ENCODE measurements at places on chromosomes 6 and 20. TPM values are rescaled to one million over a fixed set of nuclear protein-coding genes. Genes with fewer than 3 reads are reported as not detected.

GRCh38 chr20:57995381-57995977 is 233.0 kb downstream of the ANKRD60 start:
- DNase-seq = no peak

The VIP gene
- total RNA-seq = 0.36 TPM

- no peak for DNase-seq
These were observed 82.1 kb upstream of the FOXQ1 start for GRCh38 chr6:1229808-1230207.

- DNase-seq = no peak
These were observed 134.9 kb downstream of the TMEM200A start for GRCh38 chr6:130500693-130501092.

DNA sequence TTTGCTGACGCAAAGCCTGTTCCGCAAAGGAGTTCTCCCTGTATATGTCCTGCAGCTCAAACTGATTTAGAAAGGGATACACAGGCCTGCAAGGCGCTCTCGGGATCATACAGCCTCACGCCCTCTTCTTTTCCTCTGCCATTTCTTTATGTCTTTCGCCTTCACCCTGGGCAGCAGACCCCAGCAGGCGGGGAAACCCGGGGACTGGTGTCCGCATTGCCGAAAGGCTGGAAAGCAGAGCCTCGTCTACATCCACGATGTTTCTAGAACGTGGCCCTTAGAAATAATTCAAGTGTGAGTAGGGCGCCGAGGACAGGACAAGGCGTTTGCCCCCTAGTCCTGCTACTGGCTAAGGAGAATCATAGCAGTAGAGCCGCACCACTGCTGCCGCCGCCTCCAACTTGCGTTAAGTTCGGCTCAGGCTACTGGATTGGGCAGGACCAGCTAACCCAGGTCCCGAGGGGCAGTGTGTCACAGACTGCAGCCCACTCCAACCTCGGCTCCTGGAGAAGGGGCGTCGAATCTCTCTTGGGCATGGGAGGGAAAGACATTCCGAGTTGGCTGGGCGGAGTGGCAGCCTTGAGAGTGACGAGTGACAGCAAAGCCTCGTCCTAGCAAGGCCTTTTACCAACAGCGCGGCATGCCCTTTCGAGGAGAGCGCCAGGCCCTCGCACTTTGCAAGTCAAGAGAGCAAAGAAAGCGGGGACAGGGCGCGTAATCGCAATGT is 2.6 kb upstream of the TBX18 start:
- DNase-seq = no peak

The PERP gene
- total RNA-seq = 56.2 TPM

- no peak for DNase-seq
These were observed 36.9 kb upstream of the HLA-C start for GRCh38 chr6:31308845-31309175.

DNA sequence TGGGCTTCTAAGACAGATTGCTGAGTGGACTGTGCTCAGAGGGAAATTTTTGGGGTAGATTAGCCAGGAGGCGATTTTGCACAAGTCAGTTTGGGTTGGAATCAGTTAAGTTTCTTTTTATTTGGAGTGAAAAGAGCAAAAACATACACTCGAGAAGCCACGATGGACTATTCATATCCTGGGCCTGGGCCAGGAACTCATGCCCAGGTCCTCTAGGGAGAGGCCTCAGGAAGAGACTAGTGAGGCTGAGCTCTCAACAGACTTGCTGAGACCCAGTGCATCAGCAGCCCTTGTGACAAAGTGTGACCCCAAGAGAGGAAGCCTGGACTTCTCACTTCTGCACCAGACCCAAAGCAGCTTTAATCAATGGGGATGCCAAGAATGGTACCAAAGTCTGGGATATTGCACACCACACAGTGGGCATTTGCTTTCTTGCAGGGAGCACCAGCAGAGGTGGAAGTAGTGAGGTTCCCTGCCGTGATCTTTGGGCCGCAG is 61.6 kb upstream of the MAFB start:
- no peak for DNase-seq

The UBE2V1 gene
- total RNA-seq = 77.2 TPM

- no peak for DNase-seq
These were observed 116.3 kb upstream of the AFDN start for GRCh38 chr6:167710363-167710920.

DNA sequence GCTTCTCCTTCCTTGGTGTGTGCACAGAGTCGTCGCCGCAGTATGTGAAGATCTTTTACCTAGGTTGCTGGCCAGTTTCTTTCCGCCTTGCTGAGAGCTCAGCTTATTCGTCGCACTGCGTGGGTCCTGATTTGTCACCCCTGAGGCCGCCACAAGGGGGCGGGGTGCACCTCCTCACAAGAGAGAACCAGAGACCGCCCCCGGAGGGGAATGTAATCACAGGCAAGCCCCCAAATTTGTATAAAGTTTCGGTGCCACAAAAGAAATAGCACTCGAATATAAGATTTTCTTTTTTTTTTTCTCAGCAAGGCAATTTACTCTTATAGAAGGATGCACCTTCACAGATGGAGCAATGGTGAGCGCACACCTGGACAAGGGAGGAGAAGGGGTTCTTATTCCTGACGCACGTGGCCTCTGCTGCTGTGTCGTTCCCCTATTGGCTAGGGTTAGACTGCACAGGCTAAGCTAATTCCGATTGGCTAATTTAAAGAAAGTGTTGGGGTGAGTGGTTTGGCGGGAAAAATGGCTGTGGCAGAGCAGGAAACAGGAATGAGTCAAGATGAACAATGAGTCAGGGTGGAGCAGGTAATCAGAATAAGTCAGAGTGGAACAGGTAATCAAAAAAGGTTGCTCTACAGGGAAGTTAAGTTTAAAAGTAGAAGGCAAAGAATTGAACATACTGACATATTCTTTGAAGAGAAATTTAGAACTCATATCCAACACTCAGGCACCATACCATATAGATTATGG is 19.5 kb downstream of the NCOA3 start:
- no peak for DNase-seq

The SLC32A1 gene
- total RNA-seq = not detected

The TTPAL gene
- 13.8 TPM for total RNA-seq

The PRL gene
- not detected for total RNA-seq

GRCh38 chr20:750801-751200 is 17.5 kb downstream of the SLC52A3 start:
- DNase-seq = no peak

DNA sequence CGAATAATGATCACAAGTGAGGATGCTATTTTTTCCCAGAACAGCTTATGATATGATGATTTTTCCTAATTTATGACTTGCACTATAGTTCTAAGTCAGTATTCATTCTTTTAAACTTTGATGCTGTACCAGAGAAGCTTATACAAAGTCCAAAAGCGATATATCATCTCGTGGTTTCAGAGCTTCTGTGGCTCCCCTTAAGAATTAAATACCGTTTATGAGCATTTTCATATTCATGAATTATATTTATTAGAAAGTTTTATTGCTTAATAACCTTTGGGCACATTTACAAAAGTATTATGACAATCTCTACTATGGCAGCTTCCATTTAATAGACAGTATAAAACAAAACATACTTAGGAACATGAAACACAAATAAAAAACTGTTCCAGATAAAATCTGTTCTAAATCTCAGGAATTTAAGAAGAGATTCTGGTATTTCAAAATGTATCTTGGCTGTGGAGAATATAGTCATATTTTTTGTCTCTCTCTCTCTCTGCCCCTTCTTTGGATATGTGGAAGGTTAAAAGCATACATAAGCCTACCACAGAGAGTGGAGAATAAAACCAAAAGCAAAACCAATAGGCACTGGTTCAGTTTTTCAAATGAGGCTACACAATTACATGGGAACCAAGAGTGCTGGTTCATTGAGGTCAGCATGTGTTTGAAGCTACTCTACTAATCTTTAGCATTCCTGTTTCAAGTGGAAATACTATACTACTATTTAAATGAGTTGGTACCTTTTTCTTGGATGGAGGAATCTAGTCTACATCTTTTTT is 884.5 kb upstream of the GJE1 start:
- DNase-seq = no peak

- DNase-seq = no peak
These were observed 1.1 kb downstream of the DSE start for GRCh38 chr6:116371918-116372209.

The SLC17A1 gene
- total RNA-seq = not detected

- no peak for DNase-seq
These were observed 178.4 kb upstream of the ZNF184 start for GRCh38 chr6:27651371-27651732.

- DNase-seq = no peak
These were observed 183.1 kb downstream of the AIG1 start for GRCh38 chr6:143243786-143244185.

DNA sequence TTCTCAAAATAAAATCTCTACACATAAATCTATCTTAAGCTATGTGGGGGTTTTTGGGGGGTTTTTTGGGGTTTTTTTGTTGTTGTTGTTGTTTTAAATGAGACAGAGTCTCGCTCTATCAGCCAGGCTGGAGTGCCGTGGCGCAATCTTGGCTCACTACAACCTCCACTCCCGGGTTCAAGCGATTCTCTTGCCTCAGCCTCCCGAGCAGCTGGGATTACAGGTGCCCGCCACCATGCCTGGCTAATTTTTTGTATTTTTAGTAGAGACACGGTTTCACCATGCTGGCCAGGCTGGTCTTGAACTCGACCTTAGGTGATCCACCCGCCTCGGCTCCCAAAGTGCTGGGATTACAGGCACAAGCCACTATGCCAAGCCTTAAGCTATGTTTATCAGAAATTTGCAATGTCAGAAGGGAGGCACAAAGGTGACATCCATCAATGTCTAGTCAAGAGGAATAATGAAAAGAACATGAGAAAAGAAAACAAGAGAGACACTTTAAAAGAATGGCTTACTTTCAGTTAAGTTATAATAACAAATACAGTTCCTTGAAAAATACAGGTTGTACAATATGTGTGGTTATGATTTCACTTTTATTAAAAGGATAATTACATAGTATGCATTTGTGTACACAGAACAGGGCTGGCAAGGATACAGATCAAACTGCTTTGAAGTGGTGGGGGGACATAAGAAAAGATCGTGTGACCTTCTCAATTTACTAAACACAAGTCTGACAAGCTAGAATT is 28.6 kb downstream of the SLC23A2 start:
- DNase-seq = no peak

- DNase-seq = no peak
These were observed 2.8 kb downstream of the NKX2-4 start for GRCh38 chr20:21394551-21394950.

GRCh38 chr6:10962673-10963072 is 75.8 kb downstream of the SYCP2L start:
- no peak for DNase-seq

- DNase-seq = no peak
These were observed 218.8 kb upstream of the RNF24 start for GRCh38 chr20:4234128-4234527.

GRCh38 chr20:48025051-48025515 is 239.8 kb upstream of the SULF2 start:
- peak; percentile 88 for DNase-seq

GRCh38 chr6:86030875-86031274 is 388.2 kb upstream of the SYNCRIP start:
- DNase-seq = no peak

DNA sequence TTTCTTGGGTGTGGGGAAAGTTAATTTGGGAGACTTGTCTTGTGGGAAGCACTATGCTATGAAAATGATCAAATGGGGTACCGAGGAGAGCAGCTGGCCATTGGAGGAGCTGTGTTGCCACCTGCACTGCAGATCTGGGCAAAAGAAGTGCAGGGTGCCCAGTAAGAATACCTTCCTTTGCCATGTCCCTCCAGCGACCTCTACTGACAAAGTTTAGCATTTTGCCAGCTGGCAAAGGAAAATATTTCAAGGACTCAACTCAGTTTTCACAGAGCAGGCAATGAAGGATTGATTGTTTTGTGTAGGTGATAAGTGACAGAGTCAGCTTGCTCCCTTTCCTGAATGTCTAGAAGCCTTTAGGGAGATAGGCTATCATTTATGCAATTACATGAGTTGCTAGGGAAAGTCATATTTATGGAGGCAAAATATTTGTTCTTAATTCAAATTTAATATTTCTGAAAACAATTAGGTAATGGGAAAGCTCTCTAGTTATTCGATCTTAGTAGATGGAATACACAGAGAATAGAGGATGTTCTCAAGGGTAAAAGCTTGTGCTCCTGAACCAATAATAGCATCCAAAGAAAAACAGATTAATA is 118.4 kb downstream of the FARS2 start:
- DNase-seq = no peak

DNA sequence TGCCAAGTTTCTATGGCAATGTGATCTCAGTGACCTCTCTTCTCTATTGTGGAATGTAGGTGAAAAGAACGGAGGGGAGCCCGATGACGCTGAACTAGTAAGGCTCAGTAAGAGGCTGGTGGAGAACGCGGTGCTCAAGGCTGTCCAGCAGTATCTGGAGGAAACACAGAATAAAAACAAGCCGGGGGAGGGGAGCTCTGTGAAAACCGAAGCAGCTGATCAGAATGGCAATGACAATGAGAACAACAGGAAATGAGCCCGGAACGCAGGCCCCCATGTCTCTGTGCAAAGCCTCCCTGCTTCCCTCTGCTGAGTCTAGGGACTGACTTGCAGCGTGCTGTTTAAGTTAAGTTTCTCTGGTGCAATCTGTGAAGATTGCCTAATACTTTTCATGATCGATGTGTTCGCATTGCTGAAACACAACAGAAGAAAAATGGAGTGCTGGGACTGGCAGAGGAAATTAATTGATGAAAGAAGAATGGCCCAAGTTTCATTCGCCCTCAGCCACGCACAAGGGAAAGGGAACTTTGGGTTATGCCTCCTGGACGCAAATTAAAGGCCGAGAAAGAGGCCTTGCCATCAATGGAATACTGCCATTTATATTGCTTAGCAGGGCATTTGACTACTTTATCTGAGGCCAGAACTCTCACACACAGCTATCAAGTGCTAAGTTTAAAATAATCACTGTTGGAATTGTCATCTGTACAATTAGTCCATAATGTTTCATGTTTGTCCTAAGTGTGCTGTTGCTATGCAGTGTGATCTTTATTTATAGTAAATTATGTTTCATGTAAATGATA is 146.4 kb downstream of the AKAP7 start:
- no peak for DNase-seq

- DNase-seq = no peak
These were observed 655.4 kb upstream of the EPHA7 start for GRCh38 chr6:94074764-94075163.

- peak; percentile 90 for DNase-seq
These were observed 1.5 kb downstream of the SIGLEC1 start for GRCh38 chr20:3710703-3711483.
